ENCODE measurements at places on chromosomes 3 and 15.

GRCh38 chr15:83310521-83311456 is 26.3 kb upstream of the BNC1 start:
- DNase-seq, result no peak

DNA sequence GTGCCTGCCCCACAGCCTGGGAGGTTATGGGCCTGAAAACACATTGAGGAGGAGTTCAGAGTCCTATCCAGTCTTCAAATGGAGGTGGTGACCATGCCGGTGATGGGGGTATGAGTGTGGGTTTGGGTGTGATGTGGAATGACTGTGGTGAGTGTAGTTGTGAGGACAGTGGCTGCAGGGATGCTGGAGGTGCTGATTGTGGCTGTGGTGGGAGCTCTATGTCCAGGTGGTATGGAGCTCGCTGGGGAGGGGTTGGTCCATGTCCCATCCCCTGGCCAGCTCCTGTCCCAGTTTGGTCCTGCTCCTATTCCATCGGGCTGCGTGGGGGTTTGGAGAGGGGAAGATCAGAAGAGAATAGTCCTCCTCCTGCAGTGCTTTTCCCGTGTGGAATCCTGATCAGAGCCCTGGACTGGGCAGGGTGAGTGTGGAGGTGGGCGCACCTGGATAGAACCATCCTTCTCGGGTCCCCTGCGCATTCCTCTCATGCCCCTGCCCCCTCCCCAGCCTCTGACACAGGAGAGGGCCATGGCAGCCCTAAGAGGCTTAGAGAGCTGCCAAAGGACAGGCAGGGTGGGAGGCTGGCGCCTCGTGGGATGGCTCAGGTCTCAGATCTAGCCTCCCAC is 23.0 kb upstream of the GOLGA6C start:
- no peak for DNase-seq

DNA sequence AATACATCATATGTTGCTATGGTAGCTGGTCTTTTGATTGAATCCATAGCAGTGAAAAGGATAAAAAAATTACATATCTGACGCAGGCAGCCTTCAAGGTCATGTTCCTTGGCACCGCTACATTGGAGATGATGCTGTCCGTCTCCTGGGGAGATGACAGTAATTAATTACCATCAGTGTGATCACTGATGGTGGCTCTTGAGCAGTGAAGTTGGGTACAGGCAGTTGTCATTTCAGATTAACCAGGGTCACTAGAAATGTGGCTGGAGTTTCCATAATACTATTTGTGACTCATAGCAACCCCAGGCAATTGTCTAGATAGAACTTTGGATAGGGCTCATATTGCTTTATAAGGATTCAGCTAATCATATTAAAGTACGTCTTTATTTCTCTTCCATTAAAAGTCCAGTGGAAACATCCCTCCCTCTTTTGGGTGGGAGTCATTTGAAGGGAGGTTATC is 136.3 kb downstream of the THSD4 start:
- no peak for DNase-seq

DNA sequence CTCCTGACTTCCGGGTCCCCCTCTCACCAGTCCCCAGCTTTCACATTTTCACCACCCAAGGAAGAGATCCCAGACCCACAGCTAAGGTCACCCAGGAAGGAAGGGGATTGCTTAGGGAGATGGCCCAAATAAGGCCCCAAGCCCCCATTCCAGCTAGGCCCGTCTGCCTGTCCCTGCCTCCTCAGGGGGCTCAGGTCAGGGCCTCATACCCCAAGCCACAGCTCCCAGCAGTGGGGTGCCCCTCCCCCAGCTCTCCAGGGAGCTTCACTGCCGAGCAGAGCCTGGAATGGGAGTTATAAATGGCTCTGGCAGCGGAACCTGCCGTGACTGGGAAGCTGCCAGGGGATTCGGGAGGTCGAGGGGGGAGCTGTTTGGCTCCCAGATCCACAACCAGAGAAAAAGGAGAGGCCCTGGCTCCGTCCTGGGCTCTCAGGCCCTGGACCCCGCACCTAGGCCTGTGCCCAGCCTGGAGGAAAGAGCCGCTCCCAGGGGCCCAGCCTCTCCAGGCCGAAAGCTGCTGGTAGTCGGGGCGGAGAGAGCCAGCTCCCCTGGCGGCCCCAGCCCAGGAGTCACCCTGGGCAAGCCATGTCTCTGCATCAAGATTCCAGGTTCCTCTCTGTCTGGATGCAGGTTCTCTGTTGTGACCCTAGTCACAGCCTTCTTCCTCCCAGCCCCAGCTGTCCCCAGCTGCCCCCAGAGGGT is 550 bp downstream of the CCDC9B start:
- no peak for DNase-seq

DNA sequence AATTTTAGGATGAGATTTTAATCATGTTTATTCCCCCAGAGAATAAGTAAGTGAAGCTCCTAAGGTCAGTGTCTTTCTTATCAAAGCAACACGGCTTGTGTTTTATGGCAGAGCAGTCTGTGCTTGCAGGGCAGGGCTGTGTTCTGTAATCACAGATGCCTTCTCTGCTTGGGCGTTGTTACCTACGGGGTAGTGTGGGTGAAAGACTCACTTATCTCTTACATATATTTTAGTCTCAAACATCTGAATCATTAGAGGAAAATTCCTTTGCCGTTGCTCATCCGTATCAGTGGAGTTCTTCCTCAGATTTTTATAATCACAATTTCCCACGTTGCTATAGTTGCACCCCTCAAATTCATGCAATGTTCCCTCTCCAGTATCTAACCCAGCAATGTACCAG is 271.7 kb upstream of the MEIS2 start:
- no peak for DNase-seq

GRCh38 chr15:84862214-84862975 is 22.1 kb upstream of the SLC28A1 start:
- DNase-seq, result no peak

DNA sequence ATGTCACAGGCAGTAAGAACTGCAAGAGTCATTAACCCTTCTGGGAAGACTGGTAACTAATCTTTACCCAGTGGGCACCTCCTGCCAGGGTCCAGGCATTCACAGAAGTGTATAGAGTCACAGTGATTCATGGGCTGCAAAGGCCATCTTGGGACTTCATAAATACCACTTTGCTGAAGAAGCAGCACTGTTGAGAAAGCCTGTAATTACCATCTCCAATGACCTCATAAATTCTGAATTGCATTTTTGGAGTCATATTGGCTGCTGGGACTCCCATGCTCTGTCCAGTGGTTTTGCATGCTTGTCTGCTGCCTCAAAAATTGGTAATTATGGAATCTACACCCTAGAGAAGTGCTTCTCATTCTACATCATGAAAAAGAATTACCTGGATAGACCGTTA is 837.2 kb downstream of the NTRK3 start:
- DNase-seq, result no peak

GRCh38 chr3:170660139-170660538 is 74.3 kb upstream of the SLC7A14 start:
- no peak for DNase-seq

GRCh38 chr3:108823227-108823626 is 641 bp downstream of the TRAT1 start:
- DNase-seq, result no peak

GRCh38 chr3:151350656-151351055 is 21.3 kb upstream of the P2RY13 start:
- DNase-seq, result no peak

DNA sequence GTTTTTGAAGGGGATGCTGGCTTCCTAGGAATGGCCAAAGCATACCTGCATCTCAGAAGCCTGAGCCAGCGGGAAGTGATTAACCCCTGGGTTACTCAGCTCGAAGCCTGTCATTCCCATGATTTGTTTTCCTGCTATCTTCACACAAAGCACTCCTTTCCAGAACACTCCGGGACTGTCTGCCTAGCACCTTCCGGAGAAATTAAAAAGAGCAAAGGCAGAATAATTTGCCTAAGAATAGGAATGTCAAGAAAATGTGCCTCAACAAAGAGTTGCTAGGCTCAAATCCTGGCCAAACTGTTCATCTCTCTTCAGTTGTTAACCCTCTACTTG is 34.1 kb downstream of the TPM1 start:
- no peak for DNase-seq

DNA sequence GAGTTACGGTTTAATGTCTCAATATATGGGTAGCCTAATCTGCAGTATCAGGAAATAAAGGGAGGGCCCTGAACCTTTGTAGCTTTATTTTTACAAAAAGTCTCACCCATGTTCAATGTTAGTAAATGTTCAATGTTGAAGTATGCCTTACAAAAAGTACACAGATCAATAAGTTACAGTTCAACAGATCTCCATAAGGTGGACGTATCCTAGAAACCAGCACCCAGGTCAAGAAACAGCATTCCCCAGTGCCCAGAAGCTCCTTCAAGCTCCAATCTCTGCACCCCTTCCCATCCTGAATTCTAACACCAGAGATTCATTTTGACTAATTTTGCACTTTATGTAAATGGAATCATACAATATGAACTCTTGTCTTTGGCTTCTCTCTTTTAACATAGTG is 31.3 kb downstream of the COLQ start:
- no peak for DNase-seq

DNA sequence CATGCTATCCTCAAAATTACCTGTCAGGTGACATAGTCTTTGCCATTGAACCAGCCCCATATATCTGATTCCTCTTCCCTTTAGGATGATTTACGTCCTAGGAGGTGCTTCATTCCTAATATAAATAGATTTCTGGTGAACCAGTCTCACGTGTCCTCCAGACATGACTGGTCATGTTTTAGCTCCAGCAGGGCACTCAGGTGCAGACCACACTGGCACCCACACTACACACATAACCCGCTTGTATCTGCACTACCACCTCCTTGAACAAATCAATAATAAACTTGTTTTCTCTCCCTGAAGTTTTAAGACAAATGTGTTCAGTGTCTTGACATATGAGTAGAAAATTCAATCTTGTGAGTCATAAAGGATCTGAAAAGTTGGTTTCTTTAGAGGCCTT is 155.5 kb downstream of the GOLIM4 start:
- DNase-seq, result no peak

DNA sequence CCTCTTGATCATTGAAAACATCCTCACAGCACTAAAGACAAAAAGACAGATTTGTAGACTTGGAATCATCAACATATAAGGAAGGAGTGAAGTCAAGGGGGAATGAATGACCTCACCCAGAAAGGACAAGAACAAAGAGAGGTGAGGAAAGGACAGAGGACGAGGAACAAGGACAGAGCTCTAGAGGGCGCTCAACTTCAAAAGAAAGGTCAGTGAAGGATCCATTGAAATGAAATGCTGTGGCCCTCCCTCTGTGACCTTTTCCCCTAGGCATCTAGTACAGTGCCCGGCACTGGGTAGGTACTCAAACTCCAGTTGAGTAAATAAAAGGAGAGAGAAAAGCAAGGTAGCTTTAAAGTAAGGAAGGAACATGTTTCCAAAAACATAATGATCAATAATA is 2.6 kb downstream of the ATP8B4 start:
- no peak for DNase-seq

- DNase-seq, result no peak
Measured at GRCh38 chr15:49830391-49830790, 209.5 kb downstream of the DTWD1 start.

DNA sequence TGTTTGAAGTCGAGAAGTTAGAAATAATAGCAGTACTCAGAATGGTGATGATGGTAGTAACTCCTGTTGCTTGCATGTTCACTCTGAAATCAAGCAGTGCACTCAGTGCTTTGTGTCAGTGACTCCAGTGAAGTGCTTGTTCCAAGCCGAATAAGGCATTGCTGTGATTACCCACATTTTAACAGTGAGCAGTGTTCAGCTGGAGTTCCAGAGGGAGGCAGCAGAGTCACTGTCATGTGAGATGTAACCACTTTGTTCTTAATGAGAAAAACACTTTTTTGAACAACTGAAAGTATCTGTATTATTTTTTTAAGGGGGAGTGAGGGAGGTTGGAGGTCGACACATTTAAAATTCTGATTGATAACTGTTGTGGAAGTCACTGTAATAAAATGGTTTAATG is 3.7 kb downstream of the MDFIC2 start:
- no peak for DNase-seq

DNA sequence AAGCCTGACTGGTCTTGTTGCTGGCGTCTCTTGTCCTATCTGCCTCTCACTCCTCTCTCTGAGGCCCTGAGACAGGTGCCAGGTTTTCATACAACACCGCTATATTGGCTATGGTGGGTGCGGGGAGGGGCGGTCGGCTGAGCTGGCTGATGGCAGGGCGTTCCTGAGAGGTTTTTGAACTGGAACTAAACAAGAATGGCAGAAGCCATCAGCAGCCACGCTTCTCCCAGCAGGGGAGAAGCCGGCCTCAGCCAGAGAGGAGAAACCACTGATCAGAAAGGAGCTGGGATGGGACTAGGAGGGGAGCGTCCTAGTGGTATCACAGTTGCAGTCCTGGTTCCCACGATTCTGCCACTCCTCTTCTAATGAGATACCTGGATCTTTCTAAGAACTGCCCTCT is 89.9 kb upstream of the PRR23E start:
- DNase-seq, result no peak

- DNase-seq, result no peak
Measured at GRCh38 chr3:126732281-126733060, 28.4 kb downstream of the CHCHD6 start.

DNA sequence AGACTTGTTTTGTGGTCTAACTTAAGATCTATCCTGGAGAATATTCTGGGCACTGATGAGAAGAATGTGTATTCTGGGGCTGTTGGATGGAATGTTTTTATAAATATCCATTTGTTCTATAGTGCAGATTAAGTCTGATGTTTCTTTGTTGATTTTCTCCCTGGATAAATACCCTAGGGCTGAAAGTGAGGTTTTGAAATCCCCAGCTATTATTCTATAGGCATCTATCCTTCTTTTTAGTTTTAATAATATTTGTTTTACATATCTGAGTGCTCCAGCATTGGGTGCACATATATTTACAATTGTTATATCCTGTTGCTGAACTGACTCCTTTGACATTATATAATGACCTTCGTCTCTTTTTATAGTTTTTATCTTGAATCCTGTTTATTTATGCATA is 42.9 kb downstream of the GALK2 start:
- DNase-seq, result no peak

DNA sequence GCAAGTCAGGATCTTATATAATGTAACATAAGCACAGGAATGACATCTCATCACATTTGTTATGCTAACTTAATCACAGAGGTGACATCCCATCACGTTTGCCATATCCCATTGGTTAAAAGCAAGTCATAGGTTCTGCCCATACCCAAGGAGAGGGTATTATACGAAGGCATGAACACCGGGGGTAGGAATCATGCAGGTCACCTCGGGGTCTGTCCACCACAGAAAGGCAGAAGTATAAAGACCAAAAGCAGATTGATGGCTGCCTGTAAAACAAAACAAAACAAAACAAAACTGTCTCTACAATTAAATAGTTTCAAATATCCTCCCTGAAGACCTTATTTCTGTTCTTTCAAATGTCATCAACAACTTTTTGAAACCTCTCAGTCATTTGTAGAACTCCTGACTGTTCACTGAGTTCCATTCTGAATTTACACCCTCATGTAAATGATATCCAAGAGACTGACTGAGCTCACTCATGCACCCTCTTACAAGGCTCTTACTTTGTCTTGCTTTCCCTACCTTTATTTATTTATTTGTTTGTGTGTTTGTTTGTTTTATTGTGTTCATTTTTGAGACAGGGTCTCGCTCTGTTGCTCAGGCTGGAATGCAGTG is 22.7 kb upstream of the ZNF639 start:
- DNase-seq, result no peak
